ENCODE measurements at places on chromosomes 3 and 15.

- no peak for DNase-seq
Observed at GRCh38 chr15:68578175-68578979, 416 bp upstream of the CORO2B start.

DNA sequence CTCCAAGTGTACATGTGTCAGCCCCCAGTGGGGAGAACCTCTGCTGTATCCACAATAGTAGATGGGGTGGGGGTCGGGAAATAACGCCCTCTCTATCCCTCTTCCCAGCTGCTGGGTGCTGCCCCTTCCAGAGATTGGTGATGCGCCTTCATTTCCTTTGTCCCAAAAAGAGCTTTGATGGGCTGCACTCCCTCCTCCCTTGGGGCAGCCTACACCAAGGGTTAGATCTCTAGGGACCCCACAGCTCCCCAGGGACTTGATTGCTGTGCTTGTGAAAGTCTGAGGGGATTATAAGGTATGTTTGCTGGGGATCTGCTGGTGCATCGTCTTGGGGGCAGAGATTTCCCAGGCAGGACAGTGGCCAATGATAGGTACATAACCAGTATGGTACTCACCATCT lies 105.3 kb downstream of the UNC13C start:
- DNase-seq = no peak

DNA sequence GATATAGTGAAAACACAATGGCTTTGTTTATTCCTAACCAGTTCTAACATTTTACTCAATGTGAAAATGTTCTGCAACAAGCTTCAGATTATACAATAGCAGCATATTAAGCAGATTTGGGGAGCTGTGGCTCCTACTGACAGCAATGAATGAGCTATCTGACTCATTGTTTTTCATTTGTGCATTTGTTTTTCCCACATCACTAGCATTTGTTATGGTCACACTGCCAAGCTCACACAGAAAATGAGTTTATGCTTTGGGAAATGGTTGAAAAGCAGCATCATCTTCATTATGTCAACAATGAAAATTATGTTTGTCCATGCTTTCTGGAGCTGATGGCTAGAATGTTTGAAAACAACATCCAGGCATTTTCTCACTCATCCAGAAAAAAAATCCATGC lies 53.5 kb downstream of the ZPLD1 start:
- DNase-seq = no peak

DNA sequence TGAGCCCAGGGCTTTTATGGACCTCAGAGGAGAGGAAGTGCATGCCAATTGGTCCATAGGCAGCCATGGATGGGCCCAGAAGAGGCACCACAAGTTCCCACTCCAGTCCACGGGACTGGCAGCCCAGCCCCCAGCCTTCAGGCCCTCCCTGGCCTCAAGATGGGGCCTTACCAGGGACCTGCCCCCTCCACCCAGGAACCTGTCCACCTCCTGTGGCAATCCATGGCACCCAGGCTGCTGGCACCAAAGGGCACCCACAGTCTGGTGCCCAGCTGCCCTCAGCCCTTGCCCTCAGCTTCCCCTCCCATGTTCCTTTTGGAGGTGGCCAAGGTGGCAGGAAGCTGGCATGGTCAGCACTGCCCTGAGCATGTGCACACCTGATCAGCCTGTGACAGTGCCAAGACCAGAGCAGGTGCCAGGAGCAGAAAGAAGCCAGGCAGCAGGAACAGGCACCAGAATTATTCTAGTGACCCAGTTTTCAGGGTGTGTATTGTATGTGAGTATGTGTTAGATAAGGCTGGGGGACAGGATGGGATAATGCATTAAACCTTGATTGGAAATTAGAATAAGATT lies 415.0 kb downstream of the NTRK3 start:
- DNase-seq = no peak

DNA sequence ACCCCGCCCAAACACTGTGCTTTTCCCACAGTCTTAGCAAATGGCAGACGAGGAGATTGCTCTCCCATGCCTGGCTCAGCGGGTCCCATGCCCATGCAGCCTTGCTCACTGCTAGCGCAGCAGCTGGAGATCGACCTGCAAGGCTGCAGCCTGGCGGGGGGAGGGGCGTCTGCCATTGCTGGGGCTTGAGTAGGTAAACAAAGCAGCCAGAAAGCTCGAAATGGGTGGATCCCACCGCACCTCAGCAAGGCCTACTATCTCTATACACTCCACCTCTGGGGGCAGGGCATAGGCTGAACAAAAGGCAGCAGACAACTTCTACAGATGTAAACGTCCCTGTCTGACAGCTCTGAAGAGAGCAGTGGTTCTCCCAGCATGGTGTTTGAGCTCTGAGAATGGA lies 27.2 kb upstream of the WDR5B start:
- no peak for DNase-seq

Measured in stimulated activated CD8-positive, alpha-beta memory T cell treated with anti-CD3 and anti-CD28 coated beads, Interleukin-4, amount 100 ng/mL, for 1 hour (primary cell).